NCI-H1092 (cell line): ENCODE measurements at places on chromosomes 1 and 21.

DNA sequence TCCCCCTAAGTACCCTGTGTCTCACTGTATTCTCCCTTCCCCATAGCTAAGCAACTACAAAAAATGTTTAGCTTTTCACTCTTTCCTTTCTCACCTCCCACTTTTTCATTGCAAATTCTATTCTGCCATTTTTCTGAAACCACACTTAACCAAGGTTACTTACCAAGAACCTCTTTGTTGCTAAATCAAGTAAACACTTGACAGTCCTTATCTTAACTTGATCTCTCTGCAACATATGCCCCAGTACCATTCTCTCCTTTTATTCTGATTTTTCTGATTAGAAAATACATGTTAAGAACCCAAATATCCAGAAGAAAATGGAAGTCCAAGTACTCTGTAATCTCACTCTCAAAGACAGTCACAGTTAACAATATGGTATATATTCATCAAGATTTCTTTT is 16.0 kb downstream of the EVI5 start:
- no peak for DNase-seq

GRCh38 chr1:95778217-95778616 is 544.2 kb downstream of the RWDD3 start:
- DNase-seq: no peak

- no peak for DNase-seq
Observed at GRCh38 chr1:205652984-205653383, 21.2 kb upstream of the ELK4 start.

- DNase-seq: no peak
Observed at GRCh38 chr1:2134621-2135307, 59.8 kb downstream of the FAAP20 start.
